ENCODE measurements at places on chromosomes 3 and 15.

- DNase-seq = no peak
Measured at GRCh38 chr3:53665608-53666425, 171.4 kb downstream of the CACNA1D start.

GRCh38 chr3:122314228-122314876, 10.7 kb upstream of the CSTA start:
- DNase-seq = peak; percentile 15

- DNase-seq = peak; percentile 82
Measured at GRCh38 chr15:73982222-73982962, 9.7 kb downstream of the STOML1 start.

DNA sequence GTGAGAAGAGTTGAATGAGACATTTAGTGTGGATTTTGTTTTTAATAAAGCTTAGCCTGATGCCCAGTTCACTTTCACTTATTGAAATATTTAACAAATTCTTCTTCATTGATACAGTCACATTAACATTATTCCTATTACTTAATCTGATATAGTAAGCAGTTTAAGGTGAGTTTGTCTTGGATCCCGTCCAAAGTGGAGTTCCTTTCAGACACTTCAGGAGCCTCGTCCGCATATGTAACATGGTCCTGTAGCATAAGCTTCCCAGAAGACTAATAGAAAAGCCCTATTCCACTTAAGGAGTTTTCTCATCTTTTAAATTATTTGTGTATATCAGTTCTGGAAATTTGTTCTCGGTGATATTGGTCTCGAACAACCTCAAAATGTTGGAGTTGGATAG, 39.7 kb upstream of the MLF1 start:
- no peak for DNase-seq

GRCh38 chr15:41557673-41558399, 1.2 kb upstream of the TYRO3 start:
- peak; percentile 84 for DNase-seq

DNA sequence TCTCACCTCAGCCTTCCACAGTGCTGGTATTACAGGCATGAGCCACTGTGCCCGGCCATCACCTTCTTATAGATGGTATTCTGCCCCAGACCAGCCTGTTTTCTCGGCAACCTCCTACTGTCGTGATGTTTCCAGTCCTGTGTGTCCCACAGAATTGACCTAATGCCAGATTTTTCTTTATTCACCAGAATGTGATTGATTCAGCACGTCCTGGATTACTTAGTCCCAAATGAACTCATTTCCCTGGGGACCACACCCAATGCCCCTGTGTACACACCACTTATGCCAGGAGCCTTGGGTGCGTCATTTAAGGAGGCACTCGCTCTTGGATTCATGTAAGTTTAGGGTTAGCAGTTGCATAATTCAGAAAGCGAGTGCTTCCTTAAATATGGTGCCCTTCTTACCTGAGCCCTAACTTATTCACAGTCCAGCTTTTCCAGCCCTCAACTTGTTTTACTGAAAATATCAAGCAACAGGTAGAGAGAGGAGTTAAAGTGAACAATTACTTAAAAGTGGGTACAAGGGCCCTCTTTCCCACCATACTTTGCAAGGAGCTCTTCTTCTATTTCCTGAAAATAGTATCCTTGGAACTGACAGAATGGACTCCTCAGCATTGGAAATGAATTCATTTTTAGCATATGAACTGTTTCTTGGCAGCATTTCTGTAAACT, 64.6 kb upstream of the UBE2E1 start:
- no peak for DNase-seq
